ENCODE measurements at places on chromosomes 3 and 15.
A peak's percentile ranks its signal among the peaks of the same experiment; 100 is the strongest.

- DNase-seq: no peak
Observed at GRCh38 chr3:60215946-60216345, 1035.3 kb downstream of the FHIT start.

DNA sequence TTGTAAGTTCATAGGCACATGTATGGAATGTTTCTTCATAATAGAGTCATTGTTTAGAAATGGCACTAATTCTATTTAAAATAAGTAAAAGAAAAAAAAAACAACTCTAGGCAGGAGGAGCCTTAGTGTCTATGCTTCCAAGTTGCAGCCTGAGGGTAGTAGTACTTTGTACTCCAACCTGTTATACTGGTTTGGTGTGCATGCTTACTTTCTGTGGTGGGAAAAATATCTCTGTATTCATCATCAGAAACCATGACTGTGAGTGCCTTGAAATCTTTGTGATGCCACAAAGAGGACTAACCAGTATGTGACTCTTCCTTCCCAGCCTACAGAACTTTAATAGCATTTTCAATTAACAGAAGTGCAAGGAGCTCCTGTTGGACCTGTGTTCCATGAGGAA lies 4.4 kb downstream of the NAALADL2 start:
- DNase-seq: no peak

GRCh38 chr3:41963823-41964222 lies 1.9 kb upstream of the ULK4 start:
- DNase-seq: no peak

DNA sequence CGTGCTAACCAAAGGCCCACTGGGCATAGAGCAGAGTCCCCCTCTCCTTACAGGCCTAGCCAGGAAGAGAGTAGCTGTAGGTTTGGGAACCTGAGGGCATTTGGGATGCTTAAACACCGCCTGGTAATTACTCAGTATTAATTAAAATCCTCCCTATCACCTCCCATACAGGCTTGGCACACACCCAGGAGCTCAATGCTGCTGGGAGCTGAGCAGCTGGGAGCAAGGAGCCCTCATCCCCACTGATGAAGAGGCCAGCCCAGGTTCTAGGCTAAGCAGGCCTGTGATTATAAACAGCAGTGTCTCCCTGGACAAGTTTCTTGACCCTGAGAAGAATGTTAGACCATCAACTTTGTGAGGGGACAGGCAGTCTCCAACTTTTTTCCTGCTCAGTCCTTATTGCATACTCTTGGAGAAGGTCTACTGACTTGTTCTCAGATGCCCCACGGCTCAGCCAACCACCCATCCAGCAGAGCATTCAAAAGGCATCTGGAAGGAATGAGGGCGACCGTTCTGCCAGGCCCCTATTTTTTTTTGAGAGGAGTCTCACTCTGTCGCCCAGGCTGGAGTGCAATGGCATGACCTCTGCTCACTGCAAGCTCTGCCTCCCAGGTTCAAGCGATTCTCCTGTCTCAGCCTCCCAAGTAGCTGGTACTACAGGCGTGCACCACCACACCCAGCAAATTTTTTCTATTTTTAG lies 1.3 kb upstream of the PRKAR2A start:
- no peak for DNase-seq

- no peak for DNase-seq
Observed at GRCh38 chr3:113183748-113184661, 27.4 kb upstream of the BOC start.

DNA sequence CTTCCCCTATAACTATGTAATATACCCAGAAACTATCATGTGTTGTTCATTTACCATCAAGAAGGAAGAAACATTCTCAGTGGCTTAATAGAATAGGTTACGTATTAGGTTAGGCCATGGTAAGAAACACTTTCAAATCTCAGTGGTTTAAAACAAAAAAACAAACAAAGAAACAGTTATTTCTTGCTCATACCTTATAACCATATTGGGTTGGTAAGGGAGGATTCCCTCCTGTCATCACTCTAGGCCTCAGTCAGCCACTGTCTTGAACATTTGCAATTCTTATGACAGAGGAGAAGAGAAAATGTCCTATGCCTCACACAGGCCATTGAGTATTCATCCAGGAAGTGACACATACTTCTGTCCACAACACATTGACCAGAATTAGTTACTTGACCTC lies 727.7 kb upstream of the NECTIN3 start:
- DNase-seq: no peak

DNA sequence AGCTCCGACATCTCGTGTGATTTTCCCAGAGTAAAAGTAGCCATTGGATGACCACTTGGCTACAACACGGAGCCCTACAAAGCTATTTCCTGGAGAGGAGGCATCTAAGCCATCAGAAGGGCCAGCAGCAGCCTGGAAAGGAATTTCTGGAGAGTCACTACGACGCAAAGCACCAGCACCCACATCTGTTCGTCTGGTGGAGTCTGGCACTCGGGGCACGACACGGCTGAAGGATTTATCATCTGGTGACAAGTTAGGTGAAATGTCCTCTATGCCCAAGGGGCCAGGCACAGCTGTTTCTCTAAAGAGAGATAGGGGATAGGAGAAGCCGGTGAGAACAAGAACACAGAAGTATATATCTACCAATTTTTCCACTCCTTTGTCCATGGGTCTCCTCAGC lies 49.5 kb downstream of the TUBGCP4 start:
- no peak for DNase-seq

DNA sequence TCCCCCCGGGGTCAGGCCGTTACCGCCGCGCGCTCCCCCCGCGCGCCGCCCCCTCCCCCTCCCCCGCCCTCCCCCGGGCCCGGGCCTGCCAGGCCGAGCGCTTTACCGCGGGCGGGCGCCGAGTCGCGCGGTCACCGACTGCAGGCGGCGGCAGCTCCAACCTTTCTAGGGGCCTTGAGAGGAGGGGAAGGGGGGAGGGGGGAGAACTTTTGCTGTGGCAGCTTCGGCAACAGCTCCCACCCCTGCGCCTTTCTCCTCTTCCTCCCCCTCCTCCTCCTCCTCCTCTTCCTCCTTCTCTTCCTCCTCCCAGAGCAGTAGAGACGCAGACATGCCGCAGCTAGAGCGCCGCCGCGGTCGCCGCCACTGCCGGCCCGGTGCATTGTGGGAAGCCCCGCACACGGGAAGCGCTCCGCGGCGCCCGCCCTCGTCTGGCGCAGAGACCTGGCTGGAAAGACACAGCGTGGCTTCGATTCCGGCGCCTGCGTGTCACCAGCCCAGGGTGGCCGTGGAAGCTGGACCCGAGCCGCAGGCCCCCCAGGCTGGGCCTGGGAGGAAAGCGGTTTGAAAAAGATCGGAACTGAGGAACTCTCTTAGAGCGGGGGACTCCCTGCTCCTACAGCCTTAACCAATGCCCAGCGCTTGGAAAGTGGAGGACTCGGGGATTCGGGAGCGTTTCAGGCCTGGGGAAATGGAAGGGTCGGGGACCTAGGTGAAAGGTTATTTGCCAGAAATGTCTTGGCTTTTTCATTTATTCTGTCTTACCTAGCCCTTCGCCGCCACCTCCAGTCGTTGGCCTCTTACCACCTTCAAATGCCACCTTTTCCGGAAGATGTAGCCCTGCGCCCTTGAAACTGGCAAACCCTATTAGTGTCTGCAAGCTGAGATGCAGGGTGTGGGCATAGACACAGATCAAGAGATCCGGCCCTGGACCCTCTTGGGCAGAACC lies at the start of gene ZNF148:
Gene ZNF148, minus strand, starts transcription at position 330 of the 946 bp plus-strand sequence. CDS start 61,685 bp downstream, outside the sequence.
- DNase-seq: peak; percentile 92

DNA sequence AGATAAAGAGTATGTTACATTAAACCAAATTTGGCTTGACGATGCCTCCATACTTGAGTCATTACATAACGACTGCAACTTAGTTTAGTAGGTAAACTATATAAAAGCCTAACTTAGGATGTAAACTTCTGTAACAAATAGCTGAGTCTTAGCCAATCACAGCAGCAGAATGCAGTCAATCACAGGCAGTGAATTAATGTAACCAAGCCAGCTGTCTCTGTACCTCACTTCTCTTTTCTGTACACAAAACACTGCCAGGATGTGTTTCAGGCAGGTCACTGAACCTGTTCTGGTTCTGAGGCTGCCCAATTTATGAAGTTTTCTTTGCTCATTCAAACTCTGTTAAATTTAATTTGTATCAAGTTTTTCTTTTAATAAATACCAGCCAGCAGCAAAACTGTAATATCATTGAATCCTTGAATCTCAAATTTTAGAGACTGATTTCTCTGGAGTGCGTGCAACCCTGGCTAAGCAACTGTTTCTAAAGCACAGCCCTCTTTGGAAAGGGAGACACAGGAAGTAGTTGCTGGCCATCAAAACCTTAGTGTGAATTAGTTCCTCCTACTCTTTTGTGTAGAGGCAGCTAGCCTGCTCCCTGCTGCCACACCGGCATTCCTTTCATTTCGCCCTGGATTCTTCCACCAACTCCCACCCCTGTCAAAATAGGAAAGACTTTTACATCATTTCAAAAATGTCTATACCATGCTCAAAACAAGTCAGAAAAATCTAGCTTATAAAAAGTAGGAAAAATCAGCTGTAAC lies 15.2 kb downstream of the RFTN1 start:
- no peak for DNase-seq

- no peak for DNase-seq
Observed at GRCh38 chr3:34891941-34892340, 747.4 kb upstream of the ARPP21 start.

DNA sequence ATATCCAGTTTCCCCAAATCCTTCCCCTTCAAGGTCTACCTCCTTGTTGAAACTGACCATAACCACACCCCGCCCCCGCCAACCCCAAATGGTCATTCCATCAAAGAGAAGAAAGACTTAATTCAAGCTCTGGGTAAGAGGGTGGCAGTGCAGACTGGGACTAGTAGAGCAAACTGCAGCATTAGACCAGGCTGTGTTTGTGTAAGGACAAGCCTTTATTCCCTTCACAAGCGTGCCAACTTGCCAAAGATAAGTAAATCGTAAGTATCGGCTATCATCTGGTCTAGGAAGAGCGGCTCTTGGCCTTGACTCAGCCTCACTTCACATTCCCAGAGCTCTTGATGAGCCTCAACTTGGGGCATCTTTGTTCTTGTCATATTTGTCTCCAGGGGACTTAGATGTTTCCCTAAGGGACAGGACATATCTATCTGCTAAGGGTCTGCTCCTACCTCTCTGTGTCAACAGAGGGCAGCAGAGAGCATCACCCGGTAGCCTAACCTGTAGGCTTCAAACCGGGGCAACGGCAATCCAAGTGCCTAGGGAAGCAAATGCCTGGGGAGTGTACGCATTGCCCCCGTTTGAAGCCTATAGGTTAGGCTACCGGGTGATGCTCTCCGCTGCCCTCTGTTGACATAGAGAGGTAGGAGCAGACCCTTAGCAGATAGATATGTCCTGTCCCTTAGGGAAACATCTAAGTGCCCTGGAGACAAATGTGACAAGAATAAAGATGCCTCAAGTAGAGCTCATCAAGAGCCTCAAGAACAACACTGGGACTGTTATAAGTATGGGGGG lies 8.9 kb upstream of the MAP3K13 start:
- peak; percentile 78 for DNase-seq

DNA sequence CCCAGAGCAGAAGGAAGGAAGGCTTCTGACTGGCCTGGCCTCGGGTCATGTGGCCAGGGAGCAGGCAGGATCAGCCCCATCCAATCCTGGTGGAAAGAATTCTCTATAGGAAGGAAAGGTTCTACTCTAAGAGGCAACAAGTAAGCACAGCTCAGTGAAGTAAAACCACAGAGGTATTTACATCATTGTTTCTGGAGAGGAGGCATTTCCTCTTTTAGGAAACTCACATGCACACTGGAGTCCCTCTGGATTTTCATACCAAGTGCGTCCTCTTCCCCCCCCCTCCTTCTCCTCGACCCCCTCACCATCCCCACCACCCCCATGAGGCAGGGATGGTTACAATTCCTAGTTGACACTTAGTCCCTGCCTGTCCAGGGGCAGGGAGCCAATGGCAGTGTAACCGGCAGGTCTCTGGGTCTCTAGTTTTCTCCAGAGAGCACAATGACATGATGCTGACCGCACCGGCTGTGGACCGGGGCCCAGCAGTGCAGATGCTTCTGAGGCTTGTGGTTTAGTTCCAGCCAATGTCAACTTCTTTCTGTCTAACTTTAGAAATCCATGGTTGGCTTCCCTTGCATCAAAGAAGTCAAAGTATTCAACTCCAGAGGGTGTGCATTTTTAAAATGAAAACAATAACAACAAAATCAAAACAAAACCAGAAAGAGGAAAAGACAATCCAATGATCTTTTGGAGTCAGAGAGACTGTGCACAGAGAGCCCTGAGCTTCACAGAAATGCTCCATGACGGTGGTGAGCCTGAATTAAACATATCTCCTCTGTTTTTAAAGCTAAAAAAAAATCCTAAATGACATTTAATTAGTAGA lies 230.3 kb upstream of the TLE3 start:
- DNase-seq: no peak

- no peak for DNase-seq
Observed at GRCh38 chr3:143185401-143185800, 65.8 kb downstream of the CHST2 start.

GRCh38 chr3:187966096-187966495 lies 187.9 kb upstream of the LPP start:
- DNase-seq: no peak

DNA sequence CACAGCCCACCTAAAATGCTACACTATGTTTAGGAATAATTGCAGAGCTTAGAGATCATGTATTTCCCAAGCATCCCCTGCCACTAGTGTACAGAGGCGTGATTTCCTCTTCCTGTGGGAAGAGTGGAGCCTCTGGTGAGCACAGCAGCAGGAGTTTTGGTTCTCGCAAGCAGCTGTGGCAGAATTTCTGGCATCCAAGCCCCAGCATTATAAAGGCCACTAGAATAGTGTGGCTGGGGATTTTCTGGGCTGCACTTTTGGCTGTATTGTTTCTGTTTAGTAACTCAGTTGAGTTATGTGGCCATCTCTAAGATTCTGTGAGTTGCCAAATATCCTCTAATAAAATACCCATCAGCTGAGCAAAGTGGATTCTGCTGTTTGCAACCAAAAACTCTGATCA lies 64.7 kb downstream of the GPR176 start:
- DNase-seq: no peak

DNA sequence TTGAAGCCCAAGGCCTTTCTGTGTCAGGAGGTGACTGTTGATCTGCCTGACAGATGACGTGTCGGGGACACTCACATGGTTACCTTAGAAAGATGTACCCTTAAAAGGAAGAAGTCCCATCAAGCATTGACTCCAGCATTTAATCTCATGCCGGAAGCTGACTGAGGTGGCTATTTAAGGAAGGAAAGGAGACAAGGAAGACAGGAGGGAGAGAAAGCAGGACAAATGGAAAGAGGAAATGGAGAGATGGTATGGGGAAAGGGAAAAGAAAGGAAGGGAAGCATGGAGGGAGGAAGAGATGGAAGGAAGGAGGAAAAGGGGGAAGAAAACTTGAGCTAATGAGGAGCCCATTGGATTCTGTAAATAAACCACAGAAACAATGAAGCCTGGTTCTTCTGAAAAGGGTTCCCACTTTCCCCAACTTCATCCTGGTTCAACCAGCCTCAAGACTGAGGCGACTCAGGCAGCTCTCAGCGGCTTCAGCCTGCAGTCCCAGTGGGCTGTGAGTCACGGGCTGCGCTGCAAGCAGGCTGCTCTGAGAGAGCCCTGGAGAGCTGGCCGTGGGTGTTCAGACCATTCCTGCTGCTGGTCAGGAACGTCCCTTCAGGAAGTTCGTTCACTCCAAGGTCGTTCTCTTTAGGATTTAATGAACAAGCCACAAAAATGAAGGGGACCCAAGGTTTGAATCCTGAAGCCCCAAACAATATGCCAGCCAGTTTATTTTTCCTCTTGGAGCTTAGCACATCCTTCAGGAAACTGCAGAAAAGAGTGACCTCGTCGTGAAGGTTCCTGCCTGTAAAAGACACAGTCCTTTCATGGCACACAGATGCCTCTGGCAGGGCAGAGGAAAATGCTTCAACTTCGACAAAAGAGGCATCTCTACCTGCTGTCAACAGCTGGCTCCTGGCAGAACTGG lies 69.6 kb upstream of the THBS1 start:
- no peak for DNase-seq

GRCh38 chr3:27483117-27484014 lies 818 bp downstream of the SLC4A7 start:
- DNase-seq: peak; percentile 55

GRCh38 chr15:76190070-76190564 lies 121.2 kb downstream of the ETFA start:
- DNase-seq: no peak
